WTC11 (cell line): ENCODE measurements at places on chromosomes 11 and 22. TPM values are rescaled to one million over a fixed set of nuclear protein-coding genes. Genes with fewer than 3 reads are reported as not detected.

The ALX4 gene
- total RNA-seq: not detected in 3 replicates

The PNPLA5 gene
- total RNA-seq: 5.3 to 5.9 TPM (median 5.3 TPM) in 3 replicates

The ROBO4 gene
- 0.07 to 0.13 TPM (median 0.09 TPM) in 3 replicates for total RNA-seq

The LRRC10B gene
- 1.1 to 1.5 TPM (median 1.3 TPM) in 3 replicates for total RNA-seq

The A4GALT gene
- total RNA-seq: 13.9 to 22.1 TPM (median 16.8 TPM) in 3 replicates

The PGA5 gene
- total RNA-seq: 0.16 to 0.35 TPM (median 0.30 TPM) in 3 replicates

The TNNT3 gene
- total RNA-seq: not detected in 3 replicates

The OR52I2 gene
- total RNA-seq: not detected in 3 replicates

The KIF18A gene
- 16.6 to 20.6 TPM (median 18.6 TPM) in 3 replicates for total RNA-seq

The SAA1 gene
- total RNA-seq: 7.7 to 12.8 TPM (median 8.8 TPM) in 3 replicates

The MMP7 gene
- 0.23 to 0.50 TPM (median 0.48 TPM) in 3 replicates for total RNA-seq

The CBLIF gene
- total RNA-seq: not detected in 3 replicates

The KDM4D gene
- total RNA-seq: 1.9 to 2.4 TPM (median 2.1 TPM) in 3 replicates

The EHF gene
- 0.16 to 0.60 TPM (median 0.46 TPM) in 3 replicates for total RNA-seq

The SLC29A2 gene
- 30.2 to 36.6 TPM (median 35.3 TPM) in 3 replicates for total RNA-seq

The SOX6 gene
- total RNA-seq: 0.13 to 0.62 TPM (median 0.32 TPM) in 3 replicates

The RAB36 gene
- total RNA-seq: 0.89 to 1.8 TPM (median 1.1 TPM) in 3 replicates

The CARNS1 gene
- total RNA-seq: 1.3 to 2.6 TPM (median 2.4 TPM) in 3 replicates

The OR4X2 gene
- total RNA-seq: not detected in 3 replicates

The CELSR1 gene
- 16.8 to 20.8 TPM (median 19.9 TPM) in 3 replicates for total RNA-seq

The KRTAP5-11 gene
- total RNA-seq: not detected in 3 replicates

The MAPK8IP2 gene
- 1.8 to 4.9 TPM (median 1.9 TPM) in 3 replicates for total RNA-seq

The GVQW3 gene
- 7.0 to 8.1 TPM (median 7.7 TPM) in 3 replicates for total RNA-seq

The RAB38 gene
- total RNA-seq: 13.3 to 18.4 TPM (median 17.5 TPM) in 3 replicates

The GNAZ gene
- 9.9 to 11.4 TPM (median 11.0 TPM) in 3 replicates for total RNA-seq

The SLC25A45 gene
- total RNA-seq: 1.5 to 2.5 TPM (median 1.7 TPM) in 3 replicates

The UBTFL1 gene
- not detected in 3 replicates for total RNA-seq

The TMEM121B gene
- 7.5 to 8.3 TPM (median 7.7 TPM) in 3 replicates for total RNA-seq

The SEPTIN3 gene
- 19.5 to 25.3 TPM (median 24.0 TPM) in 3 replicates for total RNA-seq

The ARCN1 gene
- total RNA-seq: 134 to 154 TPM (median 141 TPM) in 3 replicates

The TRIM29 gene
- total RNA-seq: 0.11 to 0.39 TPM (median 0.27 TPM) in 3 replicates

The MADD gene
- 39.4 to 47.5 TPM (median 40.6 TPM) in 3 replicates for total RNA-seq

The C11orf97 gene
- total RNA-seq: not detected in 3 replicates

The EXPH5 gene
- 8.1 to 11.2 TPM (median 9.2 TPM) in 3 replicates for total RNA-seq
